ENCODE measurements at places on chromosomes 7 and 10.
A peak's percentile ranks its signal among the peaks of the same experiment; 100 is the strongest.

DNA sequence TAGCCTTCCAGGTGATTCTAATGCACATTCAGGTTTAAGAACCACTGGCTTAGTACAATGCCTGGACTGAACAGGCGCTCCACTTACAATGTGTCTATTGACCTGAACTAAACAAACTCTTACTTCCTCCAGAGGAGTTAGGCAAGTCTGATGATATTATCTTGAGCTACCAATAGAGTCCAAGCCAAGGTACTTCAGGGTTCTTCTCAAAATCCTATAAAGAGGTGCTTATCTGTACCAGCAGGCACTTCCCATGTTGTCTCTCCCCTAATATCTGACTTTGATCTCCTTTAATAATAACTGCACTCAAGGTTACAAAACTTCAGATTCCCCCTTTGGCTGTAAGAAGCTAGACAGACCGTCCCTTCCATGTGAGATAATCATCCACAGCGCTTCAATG is 157.0 kb upstream of the SVIL start:
- no peak for DNase-seq

- no peak for DNase-seq
Observed at GRCh38 chr10:130403153-130404075, 267.2 kb downstream of the GLRX3 start.

DNA sequence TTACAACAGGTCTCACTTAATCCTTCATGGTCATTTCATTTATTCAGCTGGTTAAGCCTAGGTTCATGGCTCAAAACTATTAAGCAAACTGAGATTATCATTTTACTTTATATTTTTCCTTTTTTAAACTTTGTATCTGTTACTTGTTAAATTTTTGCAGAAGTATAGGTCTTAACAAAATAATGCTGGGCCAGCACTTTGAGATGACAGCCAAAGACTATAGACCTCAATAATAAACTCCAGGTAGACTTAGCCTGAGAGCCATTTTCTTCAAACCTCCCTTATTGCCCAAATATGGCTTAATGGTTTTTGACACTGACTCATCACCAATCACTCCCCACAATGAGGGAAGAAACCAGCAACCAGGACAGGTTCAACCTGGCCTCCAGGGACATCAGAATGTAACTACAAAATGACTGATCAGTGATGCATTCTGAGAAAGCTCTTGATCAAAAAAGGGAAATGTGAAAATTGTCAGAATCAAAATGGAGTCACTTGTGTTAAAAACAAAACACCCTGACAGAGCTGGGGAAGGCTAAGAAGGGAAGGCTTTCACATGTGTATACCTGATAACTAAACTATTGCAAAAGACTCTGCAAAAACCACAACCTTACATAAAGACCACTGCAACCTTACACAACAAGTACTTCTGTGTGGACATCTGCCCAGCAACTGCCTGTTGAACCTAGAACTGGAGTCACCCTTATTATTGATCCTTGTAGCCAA is 2.1 kb upstream of the CCDC126 start:
- no peak for DNase-seq

GRCh38 chr7:136883046-136883445 is 14.6 kb downstream of the CHRM2 start:
- no peak for DNase-seq

DNA sequence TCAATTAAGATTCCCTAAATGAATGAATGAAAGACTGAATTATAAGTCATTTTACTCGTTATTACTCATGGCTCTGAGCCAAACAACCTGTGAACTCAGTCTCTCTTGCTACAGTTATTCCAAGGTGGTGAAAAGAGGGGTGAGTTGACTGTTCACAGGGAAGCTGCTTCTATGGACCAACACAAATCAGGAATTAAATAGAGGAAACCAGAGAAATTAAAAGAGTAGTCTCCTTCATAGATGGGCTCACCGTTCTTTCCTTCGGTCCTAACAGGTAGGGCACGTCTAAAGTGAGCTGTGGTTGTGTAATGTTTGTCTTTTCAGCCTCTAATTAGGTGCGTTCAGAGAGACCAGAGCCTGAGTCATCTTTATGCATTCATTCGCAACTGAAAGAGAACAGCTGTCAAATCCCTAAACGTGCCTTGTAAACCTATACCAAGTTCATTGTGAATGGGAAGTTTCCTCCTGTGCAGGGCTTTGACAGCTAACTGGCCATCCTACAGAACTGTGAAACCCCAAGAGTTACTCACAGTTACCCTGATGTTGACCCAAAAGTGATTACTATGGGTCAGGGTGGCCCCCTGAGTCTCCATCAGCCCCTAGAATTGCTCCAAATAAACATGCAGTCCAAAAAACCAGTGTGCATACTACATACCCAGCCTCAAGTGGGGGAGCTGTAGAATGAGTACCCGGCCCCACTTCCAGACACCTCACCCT is 18.2 kb upstream of the C10orf53 start:
- no peak for DNase-seq

DNA sequence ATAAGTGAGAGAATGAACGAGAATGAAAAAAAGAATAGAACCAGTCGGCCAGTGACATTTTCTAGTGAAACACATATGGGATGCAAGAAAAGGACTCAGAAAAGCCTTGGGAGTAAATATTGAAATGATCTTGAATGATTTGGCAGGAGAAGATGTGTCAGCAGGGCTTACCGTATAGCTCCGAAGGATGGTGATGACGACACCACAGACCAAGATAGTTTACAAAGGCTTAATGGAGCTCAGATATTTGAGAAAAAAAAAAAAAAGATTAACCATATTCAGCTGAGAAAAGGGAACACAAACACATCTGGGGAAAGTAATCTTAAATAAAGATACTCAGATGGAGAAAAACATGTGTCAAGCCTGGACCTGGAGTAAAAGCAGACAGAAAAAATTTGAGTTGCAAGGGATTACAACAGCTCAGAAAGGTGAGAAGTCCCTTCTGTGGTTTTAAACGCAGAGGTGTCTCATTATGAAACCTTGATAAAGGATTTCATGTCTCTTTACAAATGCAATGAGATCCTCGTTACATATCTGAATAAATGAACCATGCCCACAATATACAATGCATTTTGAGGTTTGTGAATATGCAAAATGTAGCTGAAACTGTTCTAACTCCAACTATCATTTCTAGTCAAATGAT is 36.0 kb downstream of the DNAJB9 start:
- no peak for DNase-seq

GRCh38 chr10:100327007-100327717 is 2.9 kb downstream of the PKD2L1 start:
- DNase-seq = no peak

- no peak for DNase-seq
Observed at GRCh38 chr10:4822208-4822607, 3.8 kb upstream of the AKR1E2 start.

GRCh38 chr10:96124230-96125141 is 5.6 kb upstream of the ZNF518A start:
- DNase-seq = no peak

- no peak for DNase-seq
Observed at GRCh38 chr10:11654659-11655058, 43.2 kb upstream of the USP6NL start.

DNA sequence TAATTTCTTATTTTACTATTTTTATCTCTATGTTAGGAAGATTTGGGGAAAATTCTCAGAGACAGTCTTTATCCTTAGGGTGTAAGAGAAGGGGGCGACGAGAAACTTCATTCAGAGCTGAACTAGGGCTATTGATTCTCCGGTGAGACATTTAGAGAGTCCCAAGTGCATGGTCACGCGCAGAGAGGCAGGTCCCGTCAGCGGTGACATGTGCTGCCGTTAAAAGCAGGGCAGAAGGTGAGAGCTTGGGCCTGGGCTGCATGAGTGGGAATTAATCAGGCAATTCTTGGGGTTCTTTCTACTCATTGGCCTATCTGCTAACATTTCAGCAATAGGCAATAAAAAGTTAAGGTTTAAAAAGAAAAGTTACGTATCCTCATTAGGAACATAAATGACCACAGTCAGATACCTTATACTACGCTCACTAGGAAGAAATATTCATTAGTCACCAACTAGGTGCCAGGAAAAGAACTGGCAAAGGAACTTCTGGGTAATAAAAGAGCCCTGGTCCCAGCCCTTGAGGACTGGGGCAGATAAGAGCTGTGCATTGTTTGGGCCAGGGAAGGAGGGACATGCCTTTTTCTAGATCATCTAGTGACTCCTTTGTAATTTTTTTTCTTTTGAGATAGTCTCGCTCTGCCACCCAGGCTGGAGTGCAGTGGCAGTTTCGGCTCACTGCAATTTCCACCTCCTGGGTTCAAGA is 21.2 kb downstream of the PRKCQ start:
- no peak for DNase-seq

GRCh38 chr10:12469345-12469744 is 120.0 kb downstream of the CAMK1D start:
- DNase-seq = no peak

- DNase-seq = peak; percentile 37
Observed at GRCh38 chr10:110600487-110601101, 33.1 kb downstream of the SMC3 start.

- no peak for DNase-seq
Observed at GRCh38 chr7:22654831-22655230, 72.2 kb upstream of the IL6 start.
